ENCODE measurements at places on chromosomes 7 and 10. TPM values are rescaled to one million over a fixed set of nuclear protein-coding genes. Genes with fewer than 3 reads are reported as not detected.

CTNNA3 gene
- total RNA-seq = not detected

IDI2 gene
- not detected for total RNA-seq

CNTNAP2 gene
- not detected for total RNA-seq

LFNG gene
- total RNA-seq = 86.6 TPM

TMEM140 gene
- total RNA-seq = 14.0 TPM
